ENCODE measurements at places on chromosomes 4 and X. TPM values are rescaled to one million over a fixed set of nuclear protein-coding genes. Genes with fewer than 3 reads are reported as not detected.
A peak's percentile ranks its signal among the peaks of the same experiment; 100 is the strongest.

DNA sequence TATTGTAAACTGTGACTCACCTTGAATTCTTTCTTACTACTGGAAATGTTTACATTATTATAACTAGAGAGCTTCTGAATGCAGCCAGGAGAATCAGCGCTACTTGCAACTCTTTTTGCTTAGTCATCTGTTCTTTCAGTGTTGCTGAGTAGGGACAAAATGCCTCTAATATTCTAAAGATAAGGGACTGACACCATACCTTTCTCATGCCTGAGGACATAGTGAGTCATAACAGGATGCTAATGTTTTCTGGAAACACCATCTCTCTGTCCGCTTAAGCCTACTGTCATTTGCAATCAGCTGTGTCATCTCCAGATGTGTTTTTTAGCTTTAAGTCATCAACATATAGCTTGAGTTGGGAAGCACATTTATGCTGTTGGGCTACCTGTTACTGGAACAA lies 108.3 kb downstream of the QRFPR start:
- no peak overlapping the region for H3K4me3 ChIP-seq
- H3K36me3 ChIP-seq, result no peaks in the 10 kb centered on the region

- no peak overlapping the region for H3K4me3 ChIP-seq
- no peaks in the 10 kb centered on the region for H3K4me1 ChIP-seq
- H3K27me3 ChIP-seq, result no peaks in the 10 kb centered on the region
- peak; percentile 37 for DNase-seq
Observed at GRCh38 chrX:23317799-23318724, 16.6 kb upstream of the PTCHD1 start.

GRCh38 chr4:175646802-175647201 lies 165.3 kb downstream of the GPM6A start:
- no peaks in the 10 kb centered on the region for H3K36me3 ChIP-seq
- H3K4me1 ChIP-seq, result no peaks in the 10 kb centered on the region
- no peak for DNase-seq
- no peak overlapping the region for H3K4me3 ChIP-seq

GRCh38 chr4:154503598-154503997 lies 12.0 kb upstream of the DCHS2 start:
- no peaks in the 10 kb centered on the region for H3K36me3 ChIP-seq
- no peak overlapping the region for H3K4me3 ChIP-seq
- H3K27ac ChIP-seq, result no peak overlapping the region
- H3K4me1 ChIP-seq, result peaks cover 21% of the 10 kb centered on the region

GRCh38 chr4:147928400-147928799 lies 196.5 kb downstream of the ARHGAP10 start:
- H3K4me1 ChIP-seq, result no peaks in the 10 kb centered on the region
- DNase-seq, result no peak
- no peak overlapping the region for H3K27ac ChIP-seq
- H3K27me3 ChIP-seq, result no peaks in the 10 kb centered on the region

DNA sequence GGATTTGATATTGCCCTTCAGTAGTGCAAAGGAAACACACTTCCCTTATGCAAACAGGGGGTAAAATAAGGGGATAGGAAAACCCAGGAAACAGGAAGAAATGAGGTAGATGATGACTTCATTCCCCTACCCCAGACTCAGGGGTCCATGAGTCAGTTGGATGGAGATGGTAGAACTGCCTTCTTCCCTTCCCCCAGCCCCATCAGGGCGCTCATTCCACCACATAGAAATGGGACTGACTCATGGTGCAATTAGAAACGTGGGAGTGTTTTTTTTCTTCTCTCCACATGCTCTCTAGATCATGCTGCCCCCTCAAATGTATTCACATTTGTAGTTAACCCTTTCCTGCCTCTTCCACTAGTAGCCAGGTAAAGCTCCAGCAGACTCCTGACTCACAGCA lies 23.1 kb upstream of the ARMCX2 start:
- no peaks in the 10 kb centered on the region for H3K4me1 ChIP-seq
- no peaks in the 10 kb centered on the region for H3K36me3 ChIP-seq
- H3K4me3 ChIP-seq, result no peak overlapping the region
- H3K27ac ChIP-seq, result no peak overlapping the region

GRCh38 chrX:150476164-150476699 lies 92.2 kb upstream of the MTM1 start:
- H3K4me1 ChIP-seq, result no peaks in the 10 kb centered on the region
- no peak overlapping the region for H3K4me3 ChIP-seq
- no peaks in the 10 kb centered on the region for H3K27me3 ChIP-seq
- no peak for DNase-seq

DNA sequence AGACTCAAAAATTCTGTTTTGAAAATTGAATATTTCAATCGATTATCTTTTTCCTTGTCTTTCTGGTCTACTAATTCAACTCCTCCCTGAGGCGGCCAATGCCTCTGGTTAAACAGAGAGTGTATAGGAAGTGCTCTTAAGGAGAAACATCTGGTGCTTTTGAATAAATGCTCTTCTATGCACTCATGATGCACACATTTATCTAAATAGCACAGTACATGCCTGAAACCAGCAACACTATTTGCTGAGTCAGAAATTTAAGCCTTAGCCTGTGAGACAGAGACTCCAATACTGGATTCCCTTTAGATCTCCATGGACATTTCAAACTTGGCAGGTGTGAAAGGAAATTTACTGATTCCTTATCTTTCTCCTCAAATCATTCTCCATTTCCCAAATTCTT lies 118.6 kb downstream of the SLIT2 start:
- no peaks in the 10 kb centered on the region for H3K27me3 ChIP-seq
- no peak overlapping the region for H3K27ac ChIP-seq
- no peak for DNase-seq
- no peak overlapping the region for H3K4me3 ChIP-seq
- H3K36me3 ChIP-seq, result no peaks in the 10 kb centered on the region
- peaks cover 5% of the 10 kb centered on the region for H3K4me1 ChIP-seq

GRCh38 chrX:1720836-1721235 lies 106.0 kb downstream of the ASMT start:
- no peak overlapping the region for H3K27ac ChIP-seq
- DNase-seq, result no peak
- no peaks in the 10 kb centered on the region for H3K36me3 ChIP-seq
- H3K4me1 ChIP-seq, result no peaks in the 10 kb centered on the region

GRCh38 chrX:80293354-80293753 lies 126.9 kb upstream of the TENT5D start:
- DNase-seq, result no peak
- no peaks in the 10 kb centered on the region for H3K4me1 ChIP-seq
- no peak overlapping the region for H3K27ac ChIP-seq
- H3K27me3 ChIP-seq, result no peaks in the 10 kb centered on the region
- H3K36me3 ChIP-seq, result no peaks in the 10 kb centered on the region

- no peaks in the 10 kb centered on the region for H3K27me3 ChIP-seq
- no peak for DNase-seq
- no peak overlapping the region for H3K4me3 ChIP-seq
- no peaks in the 10 kb centered on the region for H3K36me3 ChIP-seq
Observed at GRCh38 chr4:32499171-32499570, 1779.0 kb downstream of the PCDH7 start.

- H3K4me3 ChIP-seq, result no peak overlapping the region
- H3K4me1 ChIP-seq, result no peaks in the 10 kb centered on the region
- H3K27ac ChIP-seq, result no peak overlapping the region
- H3K36me3 ChIP-seq, result no peaks in the 10 kb centered on the region
- H3K27me3 ChIP-seq, result no peaks in the 10 kb centered on the region
Observed at GRCh38 chrX:57282568-57282967, 3.9 kb upstream of the FAAH2 start.

DNA sequence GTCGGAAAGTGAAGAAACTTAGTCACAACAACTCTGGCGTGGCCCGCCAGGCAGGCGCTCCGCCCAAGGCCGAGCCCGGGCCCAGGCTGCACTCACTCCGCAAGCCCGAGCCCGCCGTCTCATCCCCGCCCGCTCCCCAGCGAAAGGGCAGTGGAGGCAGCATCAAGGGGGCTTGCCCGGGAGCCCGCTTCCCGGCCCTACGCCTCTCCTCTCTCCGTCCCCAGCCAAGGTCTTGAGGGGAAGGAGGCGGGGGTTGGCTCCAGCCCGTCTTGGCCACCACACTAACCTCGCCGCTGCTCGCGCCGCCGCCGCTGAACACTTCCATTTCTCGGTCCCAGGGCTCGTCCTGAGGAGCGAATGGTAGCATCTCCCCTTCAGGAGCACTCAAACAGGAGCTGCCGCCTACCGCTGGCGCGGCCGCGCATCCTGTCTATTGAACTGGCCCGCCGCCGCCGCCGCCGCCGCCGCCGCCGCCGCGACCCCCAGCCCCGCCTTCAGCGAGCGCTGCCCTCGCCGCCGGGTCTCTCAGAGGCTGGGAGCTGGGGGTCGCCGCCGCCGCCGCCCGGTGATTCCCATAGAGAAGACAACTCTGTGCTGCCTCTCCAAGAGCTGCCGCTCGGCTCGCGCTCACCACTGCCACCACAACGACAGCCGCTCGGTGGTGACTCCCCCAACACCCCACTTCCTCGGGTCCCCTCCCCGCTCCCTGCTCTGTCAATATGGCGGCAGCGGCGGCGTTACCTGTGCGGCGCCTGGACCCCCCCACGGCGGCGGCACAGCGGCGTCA lies at the start of gene RPS6KA6:
Gene RPS6KA6, minus strand, starts transcription at position 667 of the 787 bp plus-strand sequence. Its CDS starts 300 bp downstream, at position 367.
- H3K4me1 ChIP-seq, result no peaks in the 10 kb centered on the region
- H3K27ac ChIP-seq, result peak within 1 kb of the TSS; percentile 55
- no peaks in the 10 kb centered on the region for H3K36me3 ChIP-seq

DNA sequence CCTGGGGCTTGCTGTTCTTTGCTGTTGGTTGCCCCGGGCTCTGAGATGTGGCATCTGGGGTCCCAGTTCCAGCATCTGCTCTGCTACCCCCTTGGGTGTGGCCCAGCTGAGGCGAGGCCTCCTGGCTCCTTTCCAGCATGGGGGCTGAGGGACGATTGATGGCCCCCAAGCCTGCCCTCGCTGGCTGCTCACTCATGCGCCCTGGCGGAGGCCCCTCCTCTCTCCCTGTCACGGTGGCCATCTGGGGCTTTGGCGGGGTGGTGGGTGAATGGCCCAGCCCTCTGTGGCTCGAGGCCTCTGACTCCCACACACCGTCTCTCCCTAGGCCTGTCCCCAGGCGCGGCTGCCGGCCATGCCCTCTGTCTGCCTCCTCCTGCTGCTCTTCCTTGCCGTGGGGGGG lies 1.8 kb downstream of the PLXNA3 start:
- no peak overlapping the region for H3K4me3 ChIP-seq
- DNase-seq, result no peak
- no peaks in the 10 kb centered on the region for H3K27me3 ChIP-seq
- H3K4me1 ChIP-seq, result no peaks in the 10 kb centered on the region
- no peak overlapping the region for H3K27ac ChIP-seq
- H3K36me3 ChIP-seq, result no peaks in the 10 kb centered on the region

- no peaks in the 10 kb centered on the region for H3K36me3 ChIP-seq
- H3K27ac ChIP-seq, result no peak within 1 kb of the TSS
Observed at GRCh38 chrX:20116577-20117240, at the start of gene MAP7D2. Gene MAP7D2, minus strand, starts transcription at chrX:20116907. Its CDS starts 28 bp downstream, at chrX:20116879.

- H3K27me3 ChIP-seq, result no peaks in the 10 kb centered on the region
- no peak overlapping the region for H3K27ac ChIP-seq
- H3K36me3 ChIP-seq, result no peaks in the 10 kb centered on the region
Observed at GRCh38 chrX:22325096-22325495, 52.4 kb downstream of the CBLL2 start.

DNA sequence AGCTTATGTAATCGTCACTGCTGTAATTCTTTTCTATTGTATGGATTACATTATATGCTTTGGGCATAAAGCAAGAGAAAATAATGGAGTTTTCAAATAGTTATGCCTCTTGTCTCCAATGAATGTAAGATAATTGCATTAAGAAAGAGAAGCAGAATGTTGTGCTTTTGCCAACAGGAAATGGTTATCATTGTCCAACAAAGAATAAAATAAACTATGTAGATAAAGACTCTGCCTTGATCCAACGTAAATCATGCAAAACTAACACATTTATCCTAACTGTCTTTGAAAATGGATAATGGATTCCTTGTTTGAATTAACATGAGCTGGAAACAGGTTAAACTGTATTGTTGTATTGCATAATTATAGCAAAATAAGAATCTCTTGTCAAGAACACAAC lies 1709.0 kb downstream of the PCDH7 start:
- no peak overlapping the region for H3K4me3 ChIP-seq
- no peak for DNase-seq
- no peaks in the 10 kb centered on the region for H3K36me3 ChIP-seq
- no peaks in the 10 kb centered on the region for H3K27me3 ChIP-seq
- H3K27ac ChIP-seq, result no peak overlapping the region

DNA sequence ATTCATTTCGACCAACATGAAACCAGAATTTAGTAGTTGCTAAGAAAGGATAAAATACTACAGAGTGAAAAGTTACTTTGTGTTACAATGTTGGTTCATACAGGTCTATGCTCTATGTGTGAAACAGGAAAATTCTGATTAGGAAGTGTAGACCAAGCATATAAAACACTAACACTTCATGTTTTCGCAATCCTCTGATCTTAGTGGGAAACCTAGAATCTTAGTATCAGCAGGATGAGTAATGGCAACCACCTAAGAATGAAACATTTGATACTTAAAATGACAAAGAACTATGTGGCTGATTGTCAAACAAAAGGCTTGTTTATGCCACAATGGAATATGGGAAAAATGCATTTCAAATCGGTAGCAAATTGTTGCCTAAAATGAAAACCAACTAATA lies 116.1 kb downstream of the AMMECR1 start:
- H3K36me3 ChIP-seq, result no peaks in the 10 kb centered on the region
- H3K4me3 ChIP-seq, result no peak overlapping the region
- no peak overlapping the region for H3K27ac ChIP-seq
- DNase-seq, result no peak
- H3K4me1 ChIP-seq, result no peaks in the 10 kb centered on the region

DNA sequence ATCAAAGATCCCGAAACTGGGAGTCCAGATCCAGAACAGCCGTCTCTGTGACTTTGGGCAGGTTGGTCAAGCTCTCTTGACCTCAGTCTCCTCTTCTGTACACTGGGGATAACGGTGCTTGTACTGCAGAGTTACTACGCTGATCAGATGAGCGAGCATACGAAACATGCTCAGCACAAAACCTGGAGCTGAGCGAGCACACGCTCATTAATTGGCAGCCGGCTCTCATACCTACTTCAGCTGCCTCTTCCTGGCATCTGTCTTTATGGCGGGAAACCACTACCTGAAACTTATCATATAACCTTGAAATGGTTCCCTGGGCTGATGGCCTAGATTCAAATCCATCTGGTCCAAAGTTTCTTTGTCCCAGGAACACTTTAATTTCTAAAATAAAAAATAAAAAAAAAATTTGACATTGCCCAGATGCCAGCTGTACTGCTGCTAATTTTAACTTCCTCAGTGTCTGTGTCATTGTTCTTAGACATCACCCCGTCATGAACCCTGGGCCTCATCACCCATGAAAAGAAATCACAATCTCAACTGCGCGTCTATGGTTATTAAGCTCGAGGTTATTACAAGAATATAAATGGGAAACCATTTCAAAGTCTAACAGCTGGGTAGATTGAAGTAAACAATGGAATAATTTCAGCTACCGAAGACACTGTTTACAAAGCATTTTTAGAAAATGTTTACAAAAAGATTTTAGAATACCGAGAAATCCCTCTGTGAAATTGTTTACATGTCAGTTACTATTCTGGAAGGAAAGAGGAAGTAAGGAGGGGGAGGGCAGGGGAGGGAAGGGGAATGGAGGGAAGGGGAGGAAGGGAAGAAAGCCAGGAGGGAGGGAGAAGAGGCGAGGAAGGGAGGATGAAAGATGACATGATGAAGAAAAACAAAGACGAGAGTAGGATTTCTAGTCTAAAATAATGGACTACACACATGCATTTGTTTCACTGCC lies 49.0 kb downstream of the CRMP1 start:
- DNase-seq, result no peak
- no peak overlapping the region for H3K27ac ChIP-seq
- H3K4me3 ChIP-seq, result no peak overlapping the region
- H3K27me3 ChIP-seq, result no peaks in the 10 kb centered on the region
- H3K4me1 ChIP-seq, result peaks cover 3% of the 10 kb centered on the region
- H3K36me3 ChIP-seq, result no peaks in the 10 kb centered on the region

C4orf36 gene
- 5.3 TPM for total RNA-seq

SOWAHB gene
- 8.2 TPM for total RNA-seq

TRIM75 gene
- total RNA-seq, result not detected

NLGN3 gene
- total RNA-seq, result 0.13 TPM

PAGE2 gene
- not detected for total RNA-seq

CXorf65 gene
- not detected for total RNA-seq

GABRG1 gene
- total RNA-seq, result under 0.01 TPM

PPP1R2C gene
- not detected for total RNA-seq

MAGEA11 gene
- total RNA-seq, result not detected

ANXA5 gene
- total RNA-seq, result 356 TPM
